ENCODE measurements at places on chromosomes 5 and 9. TPM values are rescaled to one million over a fixed set of nuclear protein-coding genes. Genes with fewer than 3 reads are reported as not detected.

Gene STK32A
- 23.1 TPM for polyA plus RNA-seq

Gene TRIM7
- polyA plus RNA-seq = 2.1 TPM

Gene GCNT1
- 0.22 TPM for polyA plus RNA-seq

Gene ZNF366
- polyA plus RNA-seq = not detected

Gene PCDHA11
- polyA plus RNA-seq = 5.3 TPM

Gene LHX6
- polyA plus RNA-seq = 0.14 TPM

Gene IPPK
- polyA plus RNA-seq = 36.0 TPM
